ENCODE measurements at places on chromosomes 1 and 21.
A peak's percentile ranks its signal among the peaks of the same experiment; 100 is the strongest.

DNA sequence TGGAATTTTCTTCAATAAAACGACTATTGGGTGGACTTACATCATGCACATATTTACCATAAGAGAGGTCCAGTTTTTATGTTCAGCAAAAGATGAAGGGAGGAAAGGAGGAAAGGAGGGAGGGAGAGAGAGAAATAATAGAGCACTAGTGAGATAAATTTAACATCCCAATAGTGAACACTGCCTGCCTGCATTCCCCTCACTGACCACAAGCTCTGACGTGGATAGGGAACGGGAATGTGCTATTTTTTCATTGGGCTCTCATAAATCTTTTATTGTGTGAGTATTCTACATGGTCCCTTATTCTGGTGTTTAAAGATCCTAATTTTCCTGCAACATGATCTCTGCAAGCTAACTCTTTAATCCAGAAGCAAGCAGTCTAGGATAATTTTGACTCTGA, 82.1 kb downstream of the TTC3 start:
- DNase-seq: no peak

GRCh38 chr1:206944703-206945102, 1.6 kb downstream of the PIGR start:
- DNase-seq: peak; percentile 13

GRCh38 chr1:25648681-25649440, 32.3 kb downstream of the MAN1C1 start:
- peak; percentile 20 for DNase-seq

DNA sequence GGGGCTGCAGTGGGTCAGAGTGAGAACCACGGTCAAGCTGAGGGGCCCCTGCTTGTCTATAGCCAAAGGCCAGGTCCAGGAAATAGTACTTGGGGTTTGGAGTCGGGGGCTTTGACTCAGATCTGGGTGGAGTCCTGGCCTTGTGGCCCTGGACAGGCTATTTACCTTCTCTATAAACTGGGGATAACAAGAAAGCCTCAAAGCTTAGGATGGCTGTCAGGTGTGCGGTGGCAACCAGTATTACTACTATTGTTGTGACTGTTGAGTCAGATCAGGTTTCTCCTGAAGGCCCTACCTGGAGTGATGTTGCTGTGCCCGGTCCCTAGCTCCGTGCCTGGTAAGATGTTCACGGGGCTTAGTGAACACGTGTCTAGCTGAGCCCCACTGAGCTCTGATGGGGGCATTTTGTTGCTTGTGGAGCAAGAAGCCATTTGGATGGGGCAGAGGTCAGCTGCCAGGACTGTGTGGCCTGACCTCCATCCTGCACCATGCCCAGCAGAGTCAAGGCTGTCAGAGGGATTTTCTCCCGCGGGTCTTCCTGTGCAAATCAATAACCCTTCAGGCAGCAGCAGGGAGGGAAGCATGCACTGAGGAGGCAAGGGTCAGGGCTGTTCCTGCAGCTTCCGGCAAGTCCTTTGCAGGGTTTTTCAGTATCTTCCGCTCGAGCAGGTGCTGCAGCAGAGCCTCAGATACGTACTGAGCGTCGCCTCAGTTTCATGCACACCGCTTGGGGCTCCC, 170.3 kb downstream of the CAMTA1 start:
- DNase-seq: no peak

DNA sequence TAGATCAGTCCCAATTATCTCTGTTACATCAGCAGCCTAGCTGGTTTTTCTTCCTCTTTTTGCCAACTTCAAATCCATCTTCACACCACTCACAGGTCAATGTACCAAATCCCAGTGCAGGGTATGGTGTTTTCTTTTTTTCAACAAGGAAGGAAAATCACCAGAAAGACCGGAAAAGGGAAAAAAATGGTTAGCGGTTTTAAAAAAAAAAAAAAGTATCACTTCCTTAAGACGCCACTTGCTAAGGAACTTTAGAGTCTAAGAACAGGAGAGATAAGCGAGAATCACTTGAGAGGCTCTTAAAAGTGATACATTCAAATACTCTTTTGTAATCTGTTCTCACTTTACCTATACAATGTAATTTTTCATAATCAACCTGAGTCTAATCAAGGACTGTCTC, 3.1 kb upstream of the OR10J1 start:
- DNase-seq: no peak

DNA sequence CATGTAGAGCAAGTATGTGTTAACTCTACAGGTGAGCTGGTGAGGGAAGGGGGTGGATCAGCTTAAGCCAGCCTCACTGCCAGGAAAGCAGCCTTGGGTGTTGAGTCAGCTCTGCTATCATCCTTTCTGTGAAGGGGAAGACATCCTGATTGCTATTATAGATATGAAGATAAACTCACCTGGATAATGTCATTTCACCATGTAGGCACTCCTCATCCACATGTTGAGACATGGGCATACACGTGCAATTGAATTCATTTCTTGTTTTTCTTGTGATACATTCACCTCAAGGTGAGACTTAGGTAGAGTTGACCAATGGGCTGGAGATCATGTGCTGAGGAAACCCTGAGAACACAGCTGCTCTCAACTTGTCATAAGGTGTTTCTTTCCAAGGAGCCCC, 136.9 kb downstream of the CACNA1E start:
- no peak for DNase-seq

- DNase-seq: peak; percentile 9
Measured at GRCh38 chr1:51622455-51622913, 5.6 kb downstream of the OSBPL9 start.

DNA sequence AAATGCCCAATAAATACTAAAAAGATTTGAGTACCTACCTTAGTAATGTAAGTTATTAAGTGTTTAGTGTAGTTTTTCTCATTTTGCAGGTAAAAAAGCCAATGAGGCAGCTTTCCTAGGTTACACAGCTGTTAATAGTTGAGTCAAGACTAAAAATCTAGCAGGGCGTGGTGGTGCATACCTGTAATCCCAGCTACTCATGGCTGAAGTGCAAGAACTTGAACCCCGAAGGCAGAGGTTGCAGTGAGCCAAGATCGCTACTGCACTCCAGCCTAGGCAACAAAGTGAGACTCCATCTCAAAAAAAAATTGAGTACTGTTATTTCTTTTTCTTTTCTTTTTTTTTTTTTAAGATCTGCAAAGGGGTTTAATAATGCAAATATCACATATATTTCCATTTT, 7.7 kb downstream of the YBX1 start:
- no peak for DNase-seq

GRCh38 chr21:28482657-28483056, 510.0 kb downstream of the LTN1 start:
- DNase-seq: no peak

GRCh38 chr1:160459687-160460086, 59.3 kb downstream of the VANGL2 start:
- DNase-seq: no peak

- no peak for DNase-seq
Measured at GRCh38 chr1:92743221-92743620, 41.7 kb downstream of the EVI5 start.

DNA sequence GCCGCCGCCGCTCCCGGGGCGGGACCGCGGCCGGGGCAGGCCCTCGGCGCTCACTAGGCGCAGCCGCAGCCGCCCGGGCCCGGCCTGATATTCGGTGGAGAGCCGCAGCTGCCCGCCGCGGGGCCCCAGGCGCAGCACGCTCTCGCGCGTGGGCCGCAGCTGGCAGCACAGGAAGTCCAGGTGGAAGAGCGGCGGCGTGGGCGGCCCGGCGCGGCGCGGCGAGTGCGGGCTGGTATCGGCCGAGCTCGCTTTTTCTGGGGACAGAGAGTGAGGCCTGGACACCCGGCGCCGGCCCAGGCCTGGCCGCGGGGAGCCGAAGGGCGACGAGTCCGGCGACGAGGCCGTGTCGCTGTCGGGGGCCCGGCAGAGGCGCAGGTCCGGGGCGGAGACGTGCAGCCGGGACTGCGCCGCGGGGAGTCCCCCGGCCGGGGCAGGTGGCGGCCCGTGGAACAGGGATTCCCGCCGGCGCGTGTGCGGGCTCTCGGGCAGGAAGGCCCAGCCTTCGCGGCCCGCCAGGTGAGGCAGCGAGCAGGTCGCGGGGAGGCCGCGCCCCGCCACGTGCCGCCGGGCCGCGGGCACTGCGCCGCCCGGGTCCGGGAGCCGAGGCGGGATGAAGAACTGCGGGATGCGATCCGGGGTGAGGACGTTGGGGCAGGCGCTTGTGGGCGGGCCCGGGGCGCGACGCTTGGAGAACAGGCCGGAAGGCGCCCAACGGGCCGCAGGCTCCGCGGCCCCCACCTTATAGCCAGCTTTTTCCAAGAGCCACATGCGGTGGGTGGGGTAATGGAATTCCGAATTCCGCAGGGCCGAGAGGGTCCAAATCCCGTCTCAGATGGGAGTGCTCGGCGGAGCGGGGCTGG, 1.2 kb downstream of the C2CD4D start:
- DNase-seq: no peak

GRCh38 chr1:69737527-69738185, 169.9 kb downstream of the LRRC7 start:
- peak; percentile 19 for DNase-seq

DNA sequence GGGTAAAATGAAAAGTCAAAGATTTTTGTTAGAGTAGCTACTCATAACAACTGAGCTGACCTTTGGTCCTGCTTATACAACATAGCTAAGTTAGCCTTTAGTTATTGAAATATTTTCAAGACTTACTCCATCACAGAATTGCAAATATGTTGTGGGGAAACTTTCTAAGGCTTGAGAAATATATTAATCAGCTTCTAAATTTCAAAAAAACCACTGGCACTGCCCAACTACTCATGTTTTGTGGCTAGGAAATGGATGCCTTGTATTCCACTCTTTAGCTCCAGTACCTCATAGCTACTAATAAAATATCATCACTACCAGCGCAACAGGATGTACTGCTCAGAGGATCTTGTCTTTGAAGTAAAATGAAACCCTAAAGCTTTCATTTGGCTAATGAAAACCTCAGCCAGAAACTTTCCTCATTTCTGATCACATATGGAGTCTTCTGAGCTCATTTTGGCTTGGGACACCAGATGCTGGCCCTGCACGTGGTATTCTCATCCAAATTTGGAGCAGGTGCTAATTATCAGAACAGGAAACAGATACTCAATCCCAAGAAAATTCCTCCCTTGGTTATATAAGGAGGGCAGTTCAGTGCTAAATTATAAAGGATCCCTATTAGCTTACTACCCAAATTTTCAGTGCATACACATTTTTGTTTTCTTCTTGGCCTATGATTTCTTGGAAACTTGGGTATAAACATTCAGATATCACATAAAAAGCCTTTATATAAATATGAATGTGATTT, 690.7 kb downstream of the ADGRL2 start:
- DNase-seq: no peak

DNA sequence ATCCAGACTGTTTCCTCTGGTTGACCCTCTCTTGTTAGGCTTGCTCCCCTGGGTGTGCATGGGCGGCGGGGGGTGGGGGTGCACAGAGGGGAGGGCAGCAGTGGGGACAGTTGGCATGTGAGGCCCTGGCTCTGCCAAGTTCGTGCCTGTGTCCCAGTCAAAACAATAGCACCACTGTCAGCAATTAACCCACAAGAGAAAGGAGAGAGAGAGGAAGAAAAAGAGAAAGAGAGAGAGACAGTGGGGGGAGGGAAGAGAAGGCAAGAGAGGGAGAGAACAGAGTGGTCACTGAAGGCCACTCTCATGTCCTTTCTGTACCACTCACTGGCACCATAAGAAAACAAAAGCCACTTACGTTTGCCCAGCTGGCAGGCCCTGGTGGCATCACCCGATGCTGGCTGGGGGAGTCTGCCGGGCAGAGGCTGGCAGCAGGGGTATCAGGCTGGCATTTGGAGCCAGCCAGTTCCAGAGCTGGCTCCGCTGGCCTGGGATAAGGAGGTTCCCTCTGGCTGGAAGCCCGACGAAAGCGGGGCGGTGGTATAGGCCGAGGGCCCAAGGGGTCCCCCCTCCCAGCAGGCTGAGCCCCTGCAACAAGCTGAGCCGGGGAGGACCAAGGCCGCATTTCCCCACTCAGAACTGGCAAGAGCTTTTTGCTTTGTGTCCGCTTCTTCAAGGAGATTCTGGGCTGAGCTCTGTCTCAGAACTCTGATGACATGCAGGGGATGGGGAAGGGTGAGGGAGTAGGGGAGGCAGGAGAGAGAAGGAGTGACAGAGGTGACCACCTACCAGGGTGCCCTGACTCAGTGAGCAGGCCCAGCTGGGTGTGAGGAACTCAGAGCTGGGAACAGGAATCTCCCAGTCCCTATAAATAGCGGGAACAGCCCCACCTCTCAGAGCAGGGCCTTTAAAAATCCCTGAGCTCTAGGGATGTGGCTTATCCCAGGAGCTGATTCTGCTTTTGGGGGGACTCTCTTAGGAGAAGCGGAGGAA, 27.9 kb downstream of the PIK3C2B start:
- DNase-seq: no peak

- no peak for DNase-seq
Measured at GRCh38 chr1:17742583-17742982, 12.6 kb upstream of the ACTL8 start.

DNA sequence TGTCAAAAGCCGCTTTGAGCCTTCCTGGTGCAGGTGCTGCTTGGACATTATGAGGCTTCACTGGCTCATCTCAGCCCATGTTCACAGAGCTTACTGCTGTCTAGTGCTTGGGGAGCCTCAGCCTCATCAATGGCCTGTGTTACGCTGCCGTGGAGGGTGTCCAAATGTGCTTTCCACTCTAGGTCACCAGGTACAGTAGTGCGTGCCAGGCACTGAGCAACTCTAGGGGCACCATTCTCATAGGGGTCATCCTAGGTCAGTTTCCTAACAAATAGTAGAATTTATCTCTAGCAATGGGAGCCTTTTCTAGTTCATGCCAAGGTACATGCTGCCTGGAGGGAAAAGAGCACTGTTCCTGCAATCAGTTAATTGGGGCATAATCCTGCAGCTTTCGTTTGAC, 193.8 kb downstream of the DYRK1A start:
- no peak for DNase-seq

DNA sequence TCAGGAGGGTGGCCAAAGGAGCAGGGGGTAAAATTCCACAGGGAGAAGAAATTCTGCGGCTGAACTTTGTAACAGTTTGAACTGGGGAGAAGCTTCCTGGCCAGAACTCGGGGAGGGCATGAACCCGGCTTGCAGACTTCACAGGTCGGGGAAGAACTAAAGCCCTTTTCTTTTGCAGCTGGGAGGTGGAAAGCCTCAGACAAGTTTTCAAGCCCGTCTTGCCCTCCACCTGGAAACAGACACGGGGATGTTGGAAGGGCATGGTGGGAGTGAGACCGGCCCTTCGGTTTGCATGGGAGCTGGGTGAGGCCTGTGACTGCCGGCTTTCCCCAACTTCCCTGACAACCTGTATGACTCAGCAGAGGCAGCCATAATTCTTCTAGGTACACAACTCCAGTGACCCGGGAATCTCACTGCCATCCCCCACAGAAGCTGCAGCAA, 11.3 kb downstream of the THEM4 start:
- DNase-seq: no peak

DNA sequence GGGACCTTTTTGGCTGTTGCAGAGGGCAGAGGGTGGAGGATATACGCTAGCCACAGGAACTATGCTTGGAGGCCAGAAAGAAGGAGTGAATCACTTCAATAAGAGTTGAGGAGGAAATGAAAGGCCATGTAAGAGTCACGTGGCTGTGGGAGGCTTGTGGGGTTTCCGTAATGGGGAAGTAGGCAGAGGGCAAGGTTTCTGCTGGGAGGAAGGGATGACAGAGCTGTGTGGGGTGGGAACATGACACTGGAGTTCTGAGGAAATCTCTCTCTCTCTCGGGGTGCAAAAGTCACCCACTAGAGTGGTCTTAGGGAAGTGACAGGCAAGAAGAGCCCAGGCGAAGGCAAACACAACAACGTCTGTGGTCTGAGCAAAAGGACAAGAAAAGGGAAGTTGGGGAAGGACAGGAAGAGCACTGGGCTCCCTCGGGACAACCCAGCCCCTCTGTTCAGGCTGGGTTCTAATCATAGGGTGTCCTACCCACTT, 3.9 kb upstream of the CD1C start:
- no peak for DNase-seq

Data from CD4-positive, alpha-beta T cell treated with Interleukin-15 for 4 hours (primary cell).